ENCODE measurements at places on chromosomes 12 and 14. TPM values are rescaled to one million over a fixed set of nuclear protein-coding genes. Genes with fewer than 3 reads are reported as not detected.
A peak's percentile ranks its signal among the peaks of the same experiment; 100 is the strongest.

GDF3 gene
- total RNA-seq: not detected

TMEM30B gene
- 28.1 TPM for total RNA-seq

PXN gene
- total RNA-seq: 71.8 TPM

- H3K4me3 ChIP-seq: no peak overlapping the region
- H3K27ac ChIP-seq: no peak overlapping the region
- H3K4me1 ChIP-seq: peaks cover 8% of the 10 kb centered on the region
- H3K36me3 ChIP-seq: no peaks in the 10 kb centered on the region
Measured at GRCh38 chr14:24377657-24378056, 9.7 kb downstream of the NFATC4 start.

GRCh38 chr14:101357559-101358319 lies 203.6 kb upstream of the DIO3 start:
- H3K36me3 ChIP-seq: peaks cover 2% of the 10 kb centered on the region
- peaks cover 7% of the 10 kb centered on the region for H3K4me1 ChIP-seq
- H3K4me3 ChIP-seq: no peak overlapping the region
- no peak overlapping the region for H3K27ac ChIP-seq
- peaks cover 23% of the 10 kb centered on the region for H3K27me3 ChIP-seq
- no peak for DNase-seq

DNA sequence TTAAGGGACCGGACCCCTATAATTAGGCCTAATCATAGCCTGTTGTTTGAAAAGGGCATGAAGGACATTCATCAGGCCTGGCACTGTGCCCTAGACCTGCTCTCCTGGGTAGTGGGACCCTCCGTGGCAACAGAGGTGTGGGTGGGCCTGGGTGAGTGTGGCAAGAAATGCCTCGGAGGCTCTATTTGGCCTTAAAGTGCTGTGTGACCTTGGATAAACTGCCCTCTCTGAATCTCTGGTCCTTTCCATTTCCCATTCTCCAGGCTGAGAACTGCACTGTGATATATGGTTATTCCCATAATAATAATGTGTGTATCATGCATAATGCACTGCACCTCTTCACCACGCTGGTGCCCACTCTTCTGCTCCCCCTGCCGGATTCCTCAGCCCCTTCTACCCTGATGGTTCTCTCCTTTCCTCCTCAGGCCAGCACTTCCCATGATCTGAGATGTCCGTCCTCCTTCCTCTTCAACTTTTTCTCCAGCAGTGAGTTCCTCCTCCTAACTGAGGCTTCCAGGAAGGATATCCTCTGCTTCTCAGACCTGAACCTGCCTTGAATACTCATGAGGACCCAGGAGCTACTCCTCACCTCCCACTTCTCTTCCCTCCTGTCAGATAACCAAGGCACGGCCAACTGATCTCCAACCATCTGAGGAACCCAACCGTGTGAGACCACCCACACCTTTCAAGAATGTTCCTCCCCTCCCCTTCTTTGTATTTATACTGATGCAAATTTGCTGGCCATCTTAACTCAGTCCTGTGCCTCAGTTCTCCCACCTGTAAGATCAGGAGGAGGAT lies 111.0 kb upstream of the PZP start:
- peaks cover 9% of the 10 kb centered on the region for H3K4me1 ChIP-seq
- H3K27me3 ChIP-seq: no peaks in the 10 kb centered on the region
- H3K36me3 ChIP-seq: peaks cover 2% of the 10 kb centered on the region
- H3K4me3 ChIP-seq: no peak overlapping the region
- H3K27ac ChIP-seq: no peak overlapping the region
- DNase-seq: no peak

- DNase-seq: peak; percentile 36
- no peak overlapping the region for H3K4me3 ChIP-seq
- H3K27me3 ChIP-seq: peaks cover 21% of the 10 kb centered on the region
- no peaks in the 10 kb centered on the region for H3K4me1 ChIP-seq
Measured at GRCh38 chr14:78848234-78848820, 678.2 kb downstream of the NRXN3 start.

- H3K4me3 ChIP-seq: no peak overlapping the region
- no peaks in the 10 kb centered on the region for H3K36me3 ChIP-seq
- DNase-seq: no peak
- no peak overlapping the region for H3K27ac ChIP-seq
- H3K27me3 ChIP-seq: peaks cover 8% of the 10 kb centered on the region
Measured at GRCh38 chr12:130981074-130981742, 27.5 kb downstream of the ADGRD1 start.

GRCh38 chr12:23025372-23026016 lies 400.5 kb downstream of the ETNK1 start:
- H3K27ac ChIP-seq: no peak overlapping the region
- H3K36me3 ChIP-seq: no peaks in the 10 kb centered on the region
- H3K27me3 ChIP-seq: no peaks in the 10 kb centered on the region

DNA sequence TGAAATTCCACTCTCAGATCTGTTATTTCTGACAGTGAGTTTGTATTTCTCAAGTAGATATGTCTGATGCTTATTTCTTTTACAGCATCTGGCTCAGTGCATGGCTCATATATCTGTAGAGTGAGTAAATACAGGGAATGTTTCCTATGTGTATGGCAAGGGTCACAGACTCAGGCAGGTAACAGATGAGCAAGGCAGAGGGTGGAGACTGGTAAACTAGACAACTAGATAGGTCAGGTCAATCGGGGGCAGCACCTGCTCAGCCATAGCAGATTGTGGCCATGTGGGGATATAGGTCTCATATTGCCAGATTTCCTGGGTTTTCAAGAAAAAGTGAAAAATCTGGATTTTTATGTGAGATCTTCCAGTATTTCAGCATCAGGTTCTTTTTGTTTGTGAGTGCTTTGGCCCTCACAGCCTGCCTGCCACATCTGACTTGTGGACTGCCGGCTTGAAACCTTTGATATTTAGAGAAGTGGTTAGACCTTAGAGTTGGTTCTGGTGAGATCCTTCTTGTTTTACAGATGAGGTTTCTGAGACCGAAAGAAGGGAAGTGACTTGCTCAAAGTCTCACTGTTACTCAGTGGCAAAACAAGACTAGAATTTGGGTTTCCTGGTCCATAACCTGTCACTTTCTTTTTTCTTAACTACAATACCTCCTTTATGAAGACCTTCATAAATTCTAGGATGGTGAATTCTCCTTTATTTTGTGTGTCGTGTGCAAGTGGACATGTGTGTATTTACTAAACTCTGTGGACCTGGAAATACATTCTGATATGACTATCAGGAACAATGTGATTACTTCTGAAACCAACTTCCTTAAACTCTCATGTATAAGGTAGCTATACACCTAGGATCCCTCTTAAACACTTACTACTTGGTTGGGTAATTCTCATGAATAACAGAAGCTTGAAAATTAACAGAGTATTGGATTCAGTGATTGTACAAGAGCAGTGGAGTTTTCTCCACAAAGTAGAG lies 34.4 kb downstream of the PROX2 start:
- H3K4me3 ChIP-seq: no peak overlapping the region
- peaks cover 8% of the 10 kb centered on the region for H3K36me3 ChIP-seq
- no peaks in the 10 kb centered on the region for H3K27me3 ChIP-seq
- DNase-seq: no peak
- peaks cover 21% of the 10 kb centered on the region for H3K4me1 ChIP-seq

- H3K4me1 ChIP-seq: peaks cover 2% of the 10 kb centered on the region
- H3K4me3 ChIP-seq: no peak overlapping the region
- H3K27ac ChIP-seq: peak overlapping the region; percentile 9
Measured at GRCh38 chr12:42056130-42056529, 88.5 kb downstream of the GXYLT1 start.

DNA sequence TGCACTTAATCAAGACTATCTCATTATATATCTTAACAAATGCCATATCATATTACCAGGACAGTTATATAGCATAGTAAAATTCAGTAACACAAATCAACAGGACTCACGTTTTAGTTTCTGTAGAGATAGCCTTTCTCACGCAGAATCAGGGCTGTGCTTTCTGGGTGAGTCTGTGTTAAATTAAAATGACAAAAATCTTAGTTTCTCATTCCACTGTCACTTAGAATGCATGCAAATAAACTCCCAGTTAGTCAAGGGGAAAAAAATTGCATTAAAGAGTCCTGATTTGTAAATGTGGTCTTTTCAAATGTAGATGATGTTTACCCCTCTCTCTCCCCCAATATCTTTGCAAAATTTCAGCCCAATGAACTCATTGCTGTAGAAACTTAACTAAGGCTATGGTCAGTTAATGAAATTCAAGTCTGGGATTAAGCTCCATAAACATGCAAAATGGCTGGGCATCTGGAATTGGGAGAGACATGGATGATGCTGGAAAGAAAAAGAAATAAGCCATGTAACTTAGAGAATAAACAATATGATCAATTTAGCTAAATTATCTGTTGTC lies 77.8 kb upstream of the MGAT4C start:
- H3K27ac ChIP-seq: no peak overlapping the region
- no peaks in the 10 kb centered on the region for H3K36me3 ChIP-seq
- H3K4me1 ChIP-seq: peaks cover 8% of the 10 kb centered on the region
- H3K27me3 ChIP-seq: no peaks in the 10 kb centered on the region

Measured in progenitor cell of endocrine pancreas (in vitro differentiated cells).